Right lung (tissue), 10 donors: ENCODE measurements at places on chromosomes 16 and 17.

DNA sequence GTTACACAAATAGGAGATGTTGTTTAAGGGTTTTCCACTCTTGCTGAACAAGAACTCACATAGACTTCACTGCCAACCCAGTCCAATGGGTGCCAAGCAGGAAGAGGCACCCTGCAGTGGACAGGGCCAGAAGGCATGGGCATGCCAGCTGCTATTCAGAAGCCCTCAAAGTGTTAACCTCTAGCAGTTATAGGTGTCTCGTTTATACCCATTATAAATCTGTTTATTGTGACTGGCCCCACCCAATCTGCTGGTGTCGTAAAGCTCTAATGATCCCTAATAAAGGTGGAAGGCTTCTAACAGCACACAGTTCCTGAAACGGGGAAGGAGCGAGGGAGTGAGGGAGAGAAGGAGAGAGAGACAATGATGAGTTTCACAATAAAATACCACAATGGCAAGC, 23.9 kb downstream of the HNF1B start:
- no peak for DNase-seq

DNA sequence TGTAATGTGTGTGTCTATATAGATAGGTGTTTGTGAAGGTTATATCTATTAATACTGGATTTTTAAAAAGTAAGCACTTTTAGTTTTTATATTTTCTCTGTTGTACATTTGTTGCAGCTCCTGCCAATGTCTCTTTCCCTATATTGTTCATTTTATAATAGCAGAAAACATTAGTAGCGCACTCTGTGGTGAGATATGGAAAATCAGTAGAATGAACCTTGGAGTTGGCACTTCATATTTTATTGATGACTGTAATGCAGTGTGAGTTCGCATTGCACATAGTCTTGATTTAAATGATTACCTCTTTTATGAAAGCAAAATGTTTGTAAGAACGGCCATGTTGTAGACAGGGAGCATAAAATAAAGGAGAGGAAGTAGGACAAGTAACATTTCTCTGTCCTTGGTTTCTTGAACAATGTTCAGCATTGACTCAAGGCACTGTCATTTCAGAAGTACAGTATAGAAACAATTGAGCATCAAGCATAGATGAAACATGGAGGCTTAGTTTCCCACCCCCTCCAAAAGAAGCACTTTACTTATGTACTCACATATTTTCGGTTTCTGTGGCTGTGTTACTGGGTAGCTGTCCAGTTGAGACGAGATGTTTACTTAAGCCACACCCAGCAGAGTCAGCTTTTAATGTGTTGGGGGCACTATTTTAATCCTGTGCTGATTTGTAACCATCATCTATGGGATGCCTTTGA, 74.0 kb downstream of the TANC2 start:
- no peak for DNase-seq

DNA sequence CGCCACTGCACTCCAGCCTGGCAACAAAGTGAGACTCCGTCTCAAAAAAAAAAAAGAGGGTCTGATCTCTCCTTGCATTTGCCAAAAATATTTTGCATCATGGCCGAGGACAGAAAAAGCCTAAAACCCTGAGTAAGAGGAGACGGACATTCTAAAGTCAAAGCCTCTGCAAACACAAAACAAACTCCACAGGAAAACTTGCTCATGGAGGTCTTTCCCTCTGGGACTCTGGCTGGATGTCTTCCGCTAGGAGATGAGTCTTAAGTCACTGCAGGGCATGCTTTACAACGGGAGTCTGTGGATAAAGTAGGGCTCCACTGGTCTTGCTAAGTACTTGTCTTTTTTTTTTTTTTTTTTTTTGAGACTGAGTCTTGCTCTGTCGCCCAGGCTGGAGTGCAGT, 74.0 kb downstream of the MRM3 start:
- DNase-seq, result no peak

DNA sequence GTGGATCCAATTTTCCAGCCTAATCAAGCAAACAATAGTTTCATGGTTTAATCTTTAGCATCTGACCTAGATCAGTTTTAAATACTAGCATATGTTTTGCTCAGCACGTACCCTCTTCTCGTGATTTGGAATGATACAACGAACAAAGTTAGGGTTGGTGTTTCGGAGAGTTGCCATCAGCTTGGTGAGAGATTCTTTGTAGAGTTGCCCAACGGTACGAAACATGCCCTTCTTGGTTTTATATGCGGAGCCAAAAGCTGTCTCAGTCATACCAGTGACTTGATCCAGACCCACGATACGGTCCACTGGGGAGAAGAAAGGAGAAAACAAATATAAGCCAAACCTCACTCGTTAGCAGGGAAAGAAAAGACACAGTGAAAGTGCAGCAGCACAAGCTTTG, 85.3 kb downstream of the NDEL1 start:
- no peak for DNase-seq

GRCh38 chr16:24769806-24770205, 40.4 kb downstream of the TNRC6A start:
- DNase-seq, result no peak

GRCh38 chr17:42135664-42136653, 13.4 kb downstream of the HSPB9 start:
- peak; percentile 45 for DNase-seq
